Pancreas (tissue), 10 donors: ENCODE measurements at places on chromosomes 4 and X. TPM values are rescaled to one million over a fixed set of nuclear protein-coding genes. Genes with fewer than 3 reads are reported as not detected.
A peak's percentile ranks its signal among the peaks of the same experiment; 100 is the strongest.

- DNase-seq = no peak
These were observed 156.9 kb downstream of the SLIT2 start for GRCh38 chr4:20408611-20409010.

GRCh38 chrX:153646620-153647373 is at the start of gene DUSP9:
TSS of gene DUSP9 (plus strand) at chrX:153647203. CDS start at chrX:153647954, 751 bp downstream.
- DNase-seq = peak; percentile 20

UGT2B17 gene
- total RNA-seq = 1.1 TPM

DNA sequence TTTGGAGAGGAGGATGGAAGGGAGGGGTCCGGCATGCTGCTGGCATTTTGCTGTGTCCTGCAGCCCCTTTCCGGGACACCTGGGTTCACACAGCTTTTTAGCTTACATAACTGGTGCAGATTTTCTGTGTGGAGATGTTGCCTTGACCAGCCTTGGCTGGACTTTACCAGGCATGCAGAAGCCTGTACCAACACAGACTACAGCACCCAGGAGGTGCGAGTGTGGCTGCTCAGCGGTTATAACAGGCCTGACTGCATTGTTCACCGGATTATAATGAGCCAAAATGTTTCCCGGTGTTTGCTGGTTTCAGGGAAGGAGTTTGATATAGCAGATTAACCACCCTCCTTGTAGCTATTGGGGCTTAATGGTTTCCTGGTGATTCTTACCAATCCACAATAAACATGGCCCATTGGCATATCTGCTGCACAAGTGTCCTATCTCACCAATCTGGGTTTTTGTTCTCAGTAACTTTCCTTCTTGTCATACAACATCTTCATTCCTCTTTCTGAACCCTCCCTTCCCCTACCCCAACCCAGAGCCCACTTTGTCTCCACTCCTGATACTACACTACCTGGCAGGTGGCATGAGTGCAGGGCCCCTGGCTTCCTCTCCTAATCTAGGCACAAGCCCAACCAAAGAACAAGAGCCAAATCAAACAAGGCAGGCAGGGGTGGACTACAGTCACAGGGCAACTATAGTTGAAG is 3.9 kb downstream of the RPL10 start:
- no peak for DNase-seq

GALNTL6 gene
- not detected for total RNA-seq

ODAPH gene
- total RNA-seq = not detected

DNA sequence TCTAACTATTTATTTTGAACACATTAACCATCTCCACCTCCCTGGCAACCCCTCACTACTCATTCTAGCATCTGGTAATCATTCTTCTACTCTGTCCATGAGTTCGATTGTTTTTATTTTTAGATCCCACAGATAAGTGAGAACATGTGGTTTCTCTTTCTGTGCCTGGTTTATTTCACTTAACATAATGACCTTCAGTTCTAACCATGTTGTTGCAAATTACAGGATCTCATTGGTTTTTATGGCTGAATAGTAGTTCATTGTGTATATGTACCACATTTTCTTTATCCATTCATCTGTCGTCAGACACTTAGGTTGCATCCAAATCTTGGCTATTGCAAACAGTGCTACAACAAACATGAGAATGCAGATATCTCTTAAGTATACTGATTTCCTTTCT is 33.4 kb upstream of the FAM47B start:
- DNase-seq = no peak

- no peak for DNase-seq
These were observed 235.4 kb downstream of the SPRY1 start for GRCh38 chr4:123631786-123632692.

MFAP3L gene
- 2.2 TPM for total RNA-seq

GRCh38 chr4:132417220-132417619 is 731.9 kb upstream of the PCDH10 start:
- DNase-seq = no peak

GRCh38 chr4:83308672-83309071 is 24.1 kb upstream of the COQ2 start:
- no peak for DNase-seq

DNA sequence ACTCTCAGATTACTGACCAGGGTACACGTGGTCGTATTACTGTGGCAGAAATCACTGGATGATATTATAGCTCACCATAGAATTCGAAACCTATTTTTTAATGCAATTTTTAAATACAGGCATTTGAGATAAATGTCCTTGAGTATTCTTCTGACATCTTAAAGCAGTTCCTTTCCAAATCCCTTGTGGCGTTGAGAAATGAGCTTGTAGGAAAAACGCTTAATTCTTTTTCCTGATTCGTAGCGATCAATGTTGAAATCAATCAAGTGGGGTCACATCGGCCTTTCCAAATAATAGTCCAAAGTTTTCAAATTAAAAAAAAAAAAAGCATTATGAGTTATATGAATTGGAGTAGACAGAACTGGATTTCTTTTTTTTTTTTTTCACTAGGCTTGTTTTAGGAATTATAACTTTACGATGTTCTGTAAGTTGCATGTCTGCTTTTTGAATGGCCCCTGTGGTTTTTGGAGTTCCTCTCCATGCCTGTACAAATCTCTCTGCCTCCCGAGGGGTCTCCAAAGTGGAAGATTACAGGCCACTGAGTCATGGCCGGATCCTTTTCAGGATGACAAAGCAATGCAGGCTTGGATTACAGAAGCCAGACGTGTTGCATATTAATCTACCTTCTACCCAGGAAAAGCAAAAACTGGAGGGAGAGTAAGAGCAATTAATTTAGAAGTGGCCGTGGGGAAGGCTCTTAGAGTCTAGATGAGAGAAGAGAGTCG is 226.1 kb downstream of the SHOX start:
- no peak for DNase-seq

FANCB gene
- 0.43 TPM for total RNA-seq

CENPVL2 gene
- not detected for total RNA-seq
